ENCODE measurements at places on chromosomes 16 and 17. TPM values are rescaled to one million over a fixed set of nuclear protein-coding genes. Genes with fewer than 3 reads are reported as not detected.

Gene SERPINF2
- polyA plus RNA-seq, result not detected

Gene SRCIN1
- not detected for polyA plus RNA-seq

Gene ZG16B
- polyA plus RNA-seq, result 1.5 TPM

DNA sequence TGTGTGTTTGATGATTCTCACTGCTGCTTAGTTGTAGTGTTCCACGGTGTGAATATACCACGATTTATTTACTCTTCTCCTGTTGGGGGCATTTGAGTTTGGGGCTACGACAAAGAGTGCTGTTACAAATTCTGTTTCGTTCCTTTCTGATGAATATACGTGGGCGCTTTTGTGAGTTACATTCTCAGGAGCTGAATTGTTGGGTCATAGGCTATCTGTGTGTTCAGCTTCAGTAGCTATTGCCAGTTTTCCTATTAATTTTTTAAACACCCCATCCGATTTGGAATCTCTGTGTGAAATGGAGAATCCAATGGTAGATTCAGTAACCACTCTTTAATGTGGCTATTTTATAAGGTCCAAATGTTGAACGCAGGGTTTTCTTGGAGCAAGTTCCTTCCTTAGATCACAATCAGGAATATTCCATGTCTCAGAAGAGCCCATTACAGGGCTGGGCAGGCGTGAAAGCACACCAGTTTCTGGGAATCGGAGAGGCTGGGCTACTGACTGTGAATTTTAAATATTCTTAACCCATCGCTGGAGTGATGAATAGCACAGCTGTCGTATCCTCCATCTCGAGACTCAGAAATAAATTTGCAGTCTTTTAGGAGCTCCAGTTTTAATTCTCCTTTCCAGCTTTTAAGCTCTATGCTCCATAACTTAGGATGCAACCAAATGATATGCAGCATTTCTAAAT is 115.9 kb downstream of the PITPNC1 start:
- H3K27ac ChIP-seq, result no peak overlapping the region
- peaks cover 13% of the 10 kb centered on the region for H3K36me3 ChIP-seq
- DNase-seq, result no peak
- H3K27me3 ChIP-seq, result peaks cover 28% of the 10 kb centered on the region

GRCh38 chr16:56787167-56787566 is 57.2 kb downstream of the NUP93 start:
- no peak for DNase-seq
- H3K4me3 ChIP-seq, result no peak overlapping the region
- H3K27me3 ChIP-seq, result no peaks in the 10 kb centered on the region
- H3K27ac ChIP-seq, result no peak overlapping the region
- no peaks in the 10 kb centered on the region for H3K4me1 ChIP-seq
- no peaks in the 10 kb centered on the region for H3K36me3 ChIP-seq

Gene DPEP2
- polyA plus RNA-seq, result 62.6 TPM

GRCh38 chr17:76266244-76266938 is 1.2 kb downstream of the UBALD2 start:
- H3K27ac ChIP-seq, result peak overlapping the region; percentile 88
- no peak for DNase-seq
- no peaks in the 10 kb centered on the region for H3K36me3 ChIP-seq
- peaks cover 43% of the 10 kb centered on the region for H3K27me3 ChIP-seq
- H3K4me1 ChIP-seq, result peaks cover 78% of the 10 kb centered on the region

GRCh38 chr16:47847220-47847970 is 308.4 kb downstream of the ABCC12 start:
- H3K4me3 ChIP-seq, result no peak overlapping the region
- H3K4me1 ChIP-seq, result no peaks in the 10 kb centered on the region
- no peaks in the 10 kb centered on the region for H3K36me3 ChIP-seq
- no peak for DNase-seq
- H3K27me3 ChIP-seq, result peaks cover 4% of the 10 kb centered on the region

GRCh38 chr16:8951447-8952280 is 12.0 kb downstream of the USP7 start:
- DNase-seq, result no peak
- no peaks in the 10 kb centered on the region for H3K36me3 ChIP-seq
- peak overlapping the region; percentile 51 for H3K27ac ChIP-seq

DNA sequence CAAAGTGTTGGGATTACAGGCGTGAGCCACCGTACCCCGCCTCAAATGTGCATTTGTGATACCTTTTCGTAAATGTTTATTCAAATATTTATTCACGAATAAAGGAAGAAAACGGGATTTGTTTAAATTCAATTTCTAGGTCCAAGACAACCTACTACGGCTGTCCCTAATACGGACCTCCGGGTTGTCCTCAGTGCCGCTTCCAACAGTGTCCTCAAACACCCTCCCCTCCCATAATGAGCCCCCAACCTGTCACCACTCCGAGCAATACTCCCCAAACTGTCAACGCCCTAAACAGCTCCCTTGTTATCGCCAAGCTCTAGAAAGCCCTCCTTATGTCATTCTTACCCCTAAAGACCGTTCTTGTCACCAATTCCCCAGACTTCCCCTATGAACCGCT is 539 bp upstream of the GABARAPL2 start:
- H3K27ac ChIP-seq, result peak overlapping the region; percentile 99
- peaks cover 32% of the 10 kb centered on the region for H3K4me1 ChIP-seq
- no peaks in the 10 kb centered on the region for H3K36me3 ChIP-seq
- H3K4me3 ChIP-seq, result peak overlapping the region; percentile 96
- peaks cover 15% of the 10 kb centered on the region for H3K27me3 ChIP-seq
- no peak for DNase-seq

Gene PPY
- polyA plus RNA-seq, result not detected

Gene HSF5
- polyA plus RNA-seq, result not detected

Gene SLC13A2
- polyA plus RNA-seq, result not detected

DNA sequence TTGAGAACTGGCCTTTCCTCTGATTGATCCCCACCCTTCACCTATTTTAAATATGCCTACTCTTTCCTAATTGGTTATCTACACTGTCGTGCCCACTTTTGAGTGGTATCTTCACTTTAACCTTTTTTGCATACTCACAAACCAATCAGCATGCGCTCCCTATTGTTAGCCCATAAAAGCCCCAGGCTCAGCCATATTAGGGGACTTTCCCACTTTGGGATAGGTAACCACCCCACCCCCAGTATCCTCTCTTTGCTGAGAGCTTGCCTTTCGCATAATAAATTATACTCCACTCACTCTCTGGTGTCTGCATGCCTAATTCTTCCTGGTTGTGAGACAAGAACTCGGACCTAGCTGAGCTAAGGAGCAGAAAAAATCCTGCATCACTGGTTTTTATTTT is 59.5 kb upstream of the NOL11 start:
- peak overlapping the region; percentile 71 for H3K27ac ChIP-seq
- no peak for DNase-seq
- H3K36me3 ChIP-seq, result peaks cover 23% of the 10 kb centered on the region
- no peak overlapping the region for H3K4me3 ChIP-seq
- peaks cover 69% of the 10 kb centered on the region for H3K4me1 ChIP-seq

Gene APOBR
- 2.6 TPM for polyA plus RNA-seq

Gene FAM171A2
- polyA plus RNA-seq, result not detected

DNA sequence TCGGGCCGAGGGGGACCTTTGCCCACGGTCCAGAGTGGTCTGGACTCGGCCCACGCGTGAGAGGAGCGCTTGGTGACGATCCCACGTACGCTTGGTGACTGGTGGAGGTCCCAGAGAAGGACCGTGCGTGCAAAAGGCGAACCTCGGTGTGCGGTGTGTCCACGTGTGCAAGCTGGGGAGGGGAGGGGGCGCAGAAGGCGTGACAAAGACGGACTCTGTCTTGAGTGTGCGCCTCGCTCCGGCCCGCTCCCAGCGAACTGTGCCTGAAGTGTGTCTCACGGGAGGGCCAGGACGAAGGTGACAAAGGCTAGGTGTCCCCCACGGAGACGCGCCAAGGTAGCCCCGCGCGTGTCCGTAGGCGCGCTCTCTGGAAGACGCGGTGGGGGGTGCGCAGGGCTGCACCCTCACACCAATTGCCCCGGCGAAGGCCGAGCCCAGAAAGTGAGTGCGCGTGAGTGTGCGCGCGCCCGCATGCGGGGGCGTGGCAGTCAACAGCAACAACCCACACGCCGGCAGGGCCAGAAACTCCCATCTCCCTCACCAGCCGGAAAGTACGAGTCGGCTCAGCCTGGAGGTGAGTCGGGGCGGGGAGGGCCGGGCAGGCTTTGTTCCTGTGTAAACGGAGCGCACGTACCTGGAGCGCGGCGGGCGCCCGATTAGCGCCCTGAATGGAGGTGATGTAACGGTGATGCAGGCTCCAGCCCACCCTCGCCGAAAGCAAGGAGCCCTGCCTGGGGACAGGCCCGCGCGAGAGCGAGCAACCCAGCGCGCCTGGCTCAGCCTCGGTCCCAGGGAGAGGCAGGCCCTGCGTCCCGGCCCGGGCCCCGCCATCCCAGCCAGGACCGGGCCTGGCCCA is at the start of gene GPRC5C:
TSS of gene GPRC5C (plus strand) at position 521 of the 856 bp plus-strand sequence. CDS start 7,689 bp downstream, outside the sequence.
- peak within 1 kb of the TSS; percentile 67 for H3K4me3 ChIP-seq
- peaks cover 14% of the 10 kb centered on the region for H3K4me1 ChIP-seq
- H3K36me3 ChIP-seq, result no peaks in the 10 kb centered on the region
- no peak within 1 kb of the TSS for H3K27ac ChIP-seq

DNA sequence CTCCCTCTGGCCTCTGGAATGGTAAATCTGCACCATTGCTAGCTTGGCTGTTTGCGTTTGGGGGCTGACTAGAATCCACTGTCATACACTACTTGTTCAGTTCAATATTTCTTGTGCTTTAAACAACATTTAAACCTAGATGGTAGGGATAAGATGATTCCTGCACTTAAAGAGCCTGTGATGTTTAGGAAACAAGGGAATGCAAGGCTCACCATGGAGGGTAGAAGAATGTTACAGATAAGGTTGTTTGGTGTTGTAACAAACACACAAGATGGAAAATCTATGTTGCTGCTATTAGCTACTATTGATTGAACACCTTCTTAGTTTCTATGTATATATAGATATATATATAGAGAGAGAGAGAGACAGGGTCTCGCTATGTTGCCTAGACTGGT is 31.4 kb downstream of the YPEL2 start:
- H3K27ac ChIP-seq, result no peak overlapping the region
- no peaks in the 10 kb centered on the region for H3K27me3 ChIP-seq
- DNase-seq, result no peak
- no peaks in the 10 kb centered on the region for H3K36me3 ChIP-seq

Gene CD300LG
- polyA plus RNA-seq, result not detected

Gene KCNH4
- polyA plus RNA-seq, result not detected

DNA sequence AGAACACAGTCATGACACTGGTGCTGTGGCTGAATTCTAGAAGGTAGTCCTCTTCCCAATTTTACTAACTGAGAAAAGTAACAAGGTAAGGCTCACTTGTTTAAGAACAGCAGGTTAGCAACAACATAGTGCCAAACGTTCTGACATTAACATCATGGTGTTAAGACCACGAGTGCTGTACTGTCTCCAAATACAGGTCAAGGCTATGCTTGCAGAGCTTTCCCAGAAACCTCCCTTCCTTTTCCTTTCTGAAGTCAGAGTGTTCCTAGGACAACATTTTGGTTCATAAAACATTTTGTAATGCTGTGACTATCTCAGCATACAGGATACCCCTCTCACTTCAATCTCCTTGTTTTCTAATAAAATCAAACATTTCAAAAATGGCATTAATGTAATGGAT is 144.0 kb downstream of the STX8 start:
- no peak for DNase-seq
- H3K27ac ChIP-seq, result no peak overlapping the region
- H3K27me3 ChIP-seq, result peaks cover 2% of the 10 kb centered on the region
- H3K4me3 ChIP-seq, result no peak overlapping the region

GRCh38 chr17:9792181-9792840 is 919 bp upstream of the DHRS7C start:
- no peaks in the 10 kb centered on the region for H3K36me3 ChIP-seq
- H3K27ac ChIP-seq, result no peak overlapping the region
- no peak overlapping the region for H3K4me3 ChIP-seq
- H3K4me1 ChIP-seq, result no peaks in the 10 kb centered on the region

DNA sequence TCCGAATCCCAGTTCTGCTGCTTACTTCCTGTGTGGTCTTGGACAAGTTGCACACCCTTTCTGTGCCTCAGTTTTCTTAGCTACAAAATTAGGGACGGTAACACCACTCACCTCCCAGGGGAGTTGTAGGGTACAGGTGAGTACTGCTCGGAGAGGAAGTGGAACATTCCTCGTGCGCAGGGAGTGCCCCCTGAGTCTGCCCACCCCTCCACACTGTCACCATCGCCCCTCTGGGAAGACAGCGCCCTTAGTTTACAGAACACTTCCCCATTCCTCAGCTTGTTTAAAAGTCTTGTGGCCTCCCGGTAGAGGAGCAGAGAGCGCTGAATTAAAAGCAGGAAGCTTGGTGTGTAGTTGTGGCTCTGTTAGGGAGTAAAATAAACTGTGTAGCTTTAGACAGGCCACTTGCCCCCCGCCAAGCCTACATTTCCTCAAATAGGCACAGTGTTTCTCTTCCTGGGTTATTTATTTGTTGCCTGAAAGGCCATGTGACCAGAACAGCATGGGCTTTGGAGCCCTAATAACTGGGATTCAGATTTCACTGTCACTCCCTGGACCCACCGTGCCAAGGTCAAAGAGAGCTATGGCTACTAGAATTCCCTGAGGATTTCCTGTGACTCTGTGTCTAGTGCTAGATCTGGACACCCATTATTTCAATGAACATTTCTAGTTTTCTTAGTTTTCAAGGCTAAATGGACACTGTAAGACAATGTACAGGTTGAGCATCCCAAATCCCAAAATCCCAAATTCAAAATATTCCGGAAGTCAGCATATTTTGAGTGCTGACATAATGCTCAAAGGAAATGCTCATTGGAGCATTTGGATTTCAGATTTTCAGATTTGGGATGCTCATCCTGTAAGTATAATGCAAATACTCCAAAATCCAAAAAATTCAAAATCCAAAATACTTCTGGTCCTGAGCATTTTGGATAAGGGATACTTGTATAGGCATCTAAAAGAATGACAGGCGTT is 372.5 kb downstream of the SNX29 start:
- no peak overlapping the region for H3K4me3 ChIP-seq
- no peaks in the 10 kb centered on the region for H3K4me1 ChIP-seq
- peaks cover 3% of the 10 kb centered on the region for H3K27me3 ChIP-seq
- H3K36me3 ChIP-seq, result peaks cover 3% of the 10 kb centered on the region
- DNase-seq, result no peak

Gene CCL23
- polyA plus RNA-seq, result 0.60 TPM

GRCh38 chr16:49282690-49283375 is 1.2 kb upstream of the CBLN1 start:
- peaks cover 15% of the 10 kb centered on the region for H3K4me1 ChIP-seq
- no peaks in the 10 kb centered on the region for H3K36me3 ChIP-seq
- H3K4me3 ChIP-seq, result peak overlapping the region; percentile 63
- H3K27me3 ChIP-seq, result peaks cover 30% of the 10 kb centered on the region
- no peak for DNase-seq
